Stimulated activated CD4-positive, alpha-beta T cell treated with anti-CD3 and anti-CD28 coated beads, TNF-alpha, amount 100 ng/mL, for 48 hours (primary cell): ENCODE measurements at places on chromosomes 4 and X.

DNA sequence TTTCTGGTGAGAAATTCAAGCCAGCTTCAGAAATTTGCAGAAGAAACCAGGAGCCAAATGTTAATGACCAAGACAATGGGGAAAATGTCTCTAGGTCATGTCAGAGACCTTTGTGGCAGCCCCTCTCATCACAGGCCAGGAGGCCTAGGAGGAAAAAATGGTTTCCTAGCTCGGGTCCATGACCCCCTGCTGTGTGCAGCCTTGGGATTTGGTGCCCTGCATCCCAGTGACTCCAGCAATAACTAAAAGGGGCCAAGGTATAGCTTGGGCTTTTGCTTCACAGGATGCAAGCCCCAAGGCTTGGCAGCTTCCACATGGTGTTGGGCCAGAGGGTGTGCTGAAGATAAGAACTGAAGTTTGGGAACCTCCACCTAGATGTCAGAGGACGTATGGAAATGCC lies 814.7 kb upstream of the SLIT2 start:
- DNase-seq = no peak

DNA sequence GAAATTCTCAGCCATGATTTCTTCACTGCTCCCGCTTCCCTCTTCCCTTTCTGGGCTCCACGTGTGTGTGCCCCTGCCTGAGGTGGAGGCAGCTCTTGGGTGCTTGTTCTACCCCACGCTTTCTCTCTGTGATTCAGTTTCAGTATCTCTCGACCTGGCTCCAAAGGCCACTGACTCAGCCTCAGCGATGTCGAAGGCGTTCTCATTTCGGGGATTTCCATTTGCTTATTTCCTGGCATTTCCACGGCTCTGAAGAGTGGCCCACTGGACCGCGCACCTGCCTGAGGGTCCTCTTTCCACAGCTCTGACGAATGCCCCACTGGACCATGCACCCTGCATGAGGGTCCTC lies 52.4 kb downstream of the GAK start:
- peak; percentile 53 for DNase-seq

- DNase-seq = no peak
Measured at GRCh38 chrX:38940547-38940946, 139.3 kb downstream of the MID1IP1 start.

GRCh38 chrX:132631579-132632232 lies 142.9 kb upstream of the MBNL3 start:
- no peak for DNase-seq

- DNase-seq = no peak
Measured at GRCh38 chr4:60581919-60582536, 618.1 kb upstream of the ADGRL3 start.

DNA sequence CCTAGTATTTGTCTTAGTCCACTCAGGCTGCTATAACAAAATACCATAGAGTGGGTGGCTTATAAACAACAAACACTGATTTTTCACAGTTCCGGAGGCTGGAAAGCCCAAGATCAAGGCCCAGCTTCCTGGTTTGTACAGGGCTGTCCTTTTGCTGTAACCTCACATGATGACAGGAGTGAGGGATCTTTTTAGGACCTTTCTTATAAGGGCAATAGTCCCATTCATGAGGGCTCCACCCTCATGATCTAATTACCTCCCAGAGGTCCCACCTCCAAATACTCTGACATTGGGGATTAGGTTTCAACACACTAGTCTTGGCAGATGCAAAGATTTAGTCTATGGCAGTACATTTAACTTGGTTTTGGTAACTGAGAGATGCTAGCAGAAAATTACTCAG lies 20.9 kb downstream of the GPAT3 start:
- DNase-seq = no peak

GRCh38 chr4:140353786-140354185 lies 19.7 kb upstream of the SCOC start:
- DNase-seq = no peak

DNA sequence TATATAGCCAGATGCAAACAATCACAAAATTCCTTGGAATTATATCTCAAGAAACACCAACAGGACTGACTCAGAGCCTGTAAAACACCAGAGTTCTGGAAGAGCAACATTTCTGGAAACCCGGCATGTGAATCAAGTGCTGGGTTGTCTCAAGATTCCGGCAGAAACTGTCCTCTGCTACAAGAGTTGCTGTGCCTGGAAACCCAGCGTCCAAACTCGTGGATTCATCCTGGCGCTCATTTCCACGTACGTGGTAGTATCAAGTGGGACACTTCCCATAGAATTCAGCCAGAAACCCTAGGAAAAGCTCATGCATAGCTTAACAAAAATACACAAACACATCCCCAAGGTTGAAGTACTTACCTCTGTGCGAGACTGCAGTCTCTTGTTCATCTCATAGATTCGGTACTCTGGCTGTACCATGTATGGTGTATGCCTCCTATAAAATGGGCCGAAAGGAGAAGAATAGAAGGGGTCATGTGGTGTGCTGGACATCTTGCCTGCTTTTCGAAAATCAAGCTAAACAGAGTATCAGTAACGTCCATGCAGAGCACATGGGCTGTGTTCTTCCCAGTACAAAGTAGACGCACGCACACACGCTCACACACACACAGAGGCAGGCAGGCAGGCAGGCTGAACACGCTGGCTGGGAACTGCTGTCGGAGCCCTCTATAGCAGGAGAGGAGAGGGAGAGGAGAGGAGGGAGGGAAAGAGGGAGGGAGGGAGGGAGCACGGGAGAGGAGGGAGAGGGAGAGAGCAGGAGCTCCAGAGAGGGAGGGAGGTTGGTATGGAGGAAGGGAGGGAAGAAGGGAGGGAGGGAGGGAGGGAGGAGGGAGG lies at the start of gene LDB2:
Gene LDB2 (minus strand): TSS at position 655 of the 837 bp plus-strand sequence.
- DNase-seq = no peak

- no peak for DNase-seq
Measured at GRCh38 chr4:149790172-149790907, 25.3 kb downstream of the IQCM start.

DNA sequence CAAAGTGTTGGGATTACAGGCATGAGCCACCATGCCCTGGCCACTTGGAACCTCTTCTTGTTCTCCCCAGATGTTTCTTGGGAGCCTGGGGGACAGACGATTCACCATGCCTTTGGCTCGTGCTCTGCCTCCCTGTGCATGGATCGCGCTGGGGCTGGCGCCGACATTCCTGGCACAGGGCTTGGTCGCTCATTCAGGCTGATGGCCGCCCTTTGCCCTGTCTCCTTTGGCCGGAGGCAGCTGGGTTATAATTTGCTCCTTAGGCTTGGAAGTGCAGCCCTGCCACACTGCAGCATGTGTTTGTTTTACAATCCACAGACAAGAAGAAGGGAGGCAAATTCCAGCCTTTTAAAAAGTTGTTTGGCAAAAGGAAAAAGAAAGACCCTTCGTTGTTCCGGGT lies 115.3 kb downstream of the AASDH start:
- DNase-seq = no peak
